ENCODE measurements at places on chromosomes 2 and 18.

DNA sequence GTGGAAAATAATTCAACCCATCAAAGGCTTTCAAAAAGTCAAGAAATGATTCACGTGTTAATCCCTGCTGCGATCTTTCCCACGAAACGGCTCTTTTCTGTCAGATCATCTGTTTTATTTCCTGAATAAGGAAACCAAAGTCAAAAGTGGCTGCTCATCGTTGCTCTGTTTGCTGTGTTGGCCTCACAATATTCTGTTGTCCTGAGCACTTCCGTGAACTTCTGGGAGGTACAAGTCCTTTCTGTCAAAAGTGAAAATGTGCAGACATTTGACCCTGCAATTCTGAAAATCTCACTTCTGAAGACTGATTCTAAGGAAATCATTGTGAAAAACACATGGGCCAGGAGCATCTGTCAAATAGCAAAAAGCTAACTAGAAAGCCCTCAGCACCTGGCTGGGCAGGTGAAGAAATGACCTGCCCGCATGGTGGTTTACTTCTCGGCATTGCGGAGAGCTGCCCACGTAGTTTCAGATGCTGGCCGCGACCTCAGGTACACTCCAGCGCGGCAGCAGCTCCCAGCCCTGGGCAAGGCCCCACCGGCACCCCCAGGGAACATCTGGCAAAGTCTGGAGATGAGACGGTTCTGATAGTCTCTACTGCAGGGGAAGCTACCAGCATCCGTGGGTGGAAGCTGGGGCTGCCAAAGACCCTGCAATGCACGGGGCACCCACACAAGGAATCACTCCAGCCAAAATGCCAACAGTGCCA is 31.9 kb upstream of the GPC1 start:
- DNase-seq = no peak

DNA sequence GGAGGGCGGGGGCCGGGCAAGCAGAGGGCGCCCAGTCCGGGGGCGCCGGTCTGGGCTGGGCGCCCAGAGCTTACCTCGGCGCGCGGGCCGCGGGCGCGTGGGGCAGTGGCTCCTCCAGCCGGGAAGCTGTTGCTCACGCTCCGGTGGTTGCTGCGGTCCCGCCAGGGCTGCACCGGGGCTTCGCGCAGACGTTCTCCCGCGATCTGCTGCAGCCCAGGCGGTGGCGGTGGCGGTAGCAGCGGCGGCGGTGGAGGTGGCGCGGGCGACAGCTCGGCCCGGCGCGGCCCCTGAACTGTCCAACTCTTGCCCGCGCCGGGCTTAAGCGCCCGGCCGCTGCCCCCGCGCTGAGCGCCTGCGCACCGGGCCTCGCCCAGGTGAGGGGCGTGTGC is 391 bp downstream of the ZNF385B start:
- no peak for DNase-seq

GRCh38 chr2:210477496-210477895 is 937 bp upstream of the LANCL1 start:
- DNase-seq = no peak

DNA sequence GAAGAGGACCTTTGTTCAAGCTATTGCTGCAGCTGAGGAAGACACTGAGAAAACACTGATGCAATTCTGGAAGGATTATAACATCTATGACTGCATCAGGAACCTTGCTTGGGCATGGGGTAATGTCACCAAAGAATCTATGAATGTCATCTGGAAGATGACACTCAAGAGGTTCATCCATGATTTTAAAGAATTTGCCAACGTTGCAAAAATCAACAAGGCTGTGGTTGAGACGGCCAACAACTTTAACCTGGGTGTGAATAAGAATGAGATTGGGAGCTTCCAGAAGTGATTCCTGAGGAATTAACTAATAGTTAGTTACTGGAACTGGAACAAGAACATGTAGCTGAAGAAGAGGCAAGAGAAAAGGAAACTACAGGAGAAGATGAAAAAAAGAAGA is 126.4 kb upstream of the SP5 start:
- no peak for DNase-seq

GRCh38 chr2:3913166-3913565 is 209.8 kb downstream of the DCDC2C start:
- no peak for DNase-seq

DNA sequence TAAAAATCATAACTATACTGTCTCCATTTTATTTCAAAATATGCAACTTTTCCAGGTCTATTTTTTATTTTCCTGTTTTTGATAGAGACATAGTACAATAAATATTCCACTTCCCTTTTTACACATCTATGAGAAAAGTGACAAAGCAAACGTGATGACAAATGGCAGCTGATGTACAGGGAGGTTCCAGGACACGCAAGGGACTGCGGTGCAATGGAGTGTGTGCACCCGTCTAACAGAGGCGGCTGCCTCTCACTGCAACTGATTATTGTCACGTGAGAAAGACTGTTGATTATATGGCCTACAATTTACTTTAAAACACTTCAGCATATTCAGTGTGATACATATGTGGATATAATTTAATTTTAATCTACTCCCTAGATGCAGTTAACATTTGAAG is 142.6 kb downstream of the LRRC30 start:
- no peak for DNase-seq

- no peak for DNase-seq
Observed at GRCh38 chr2:201618744-201619662, 24.3 kb downstream of the TMEM237 start.

DNA sequence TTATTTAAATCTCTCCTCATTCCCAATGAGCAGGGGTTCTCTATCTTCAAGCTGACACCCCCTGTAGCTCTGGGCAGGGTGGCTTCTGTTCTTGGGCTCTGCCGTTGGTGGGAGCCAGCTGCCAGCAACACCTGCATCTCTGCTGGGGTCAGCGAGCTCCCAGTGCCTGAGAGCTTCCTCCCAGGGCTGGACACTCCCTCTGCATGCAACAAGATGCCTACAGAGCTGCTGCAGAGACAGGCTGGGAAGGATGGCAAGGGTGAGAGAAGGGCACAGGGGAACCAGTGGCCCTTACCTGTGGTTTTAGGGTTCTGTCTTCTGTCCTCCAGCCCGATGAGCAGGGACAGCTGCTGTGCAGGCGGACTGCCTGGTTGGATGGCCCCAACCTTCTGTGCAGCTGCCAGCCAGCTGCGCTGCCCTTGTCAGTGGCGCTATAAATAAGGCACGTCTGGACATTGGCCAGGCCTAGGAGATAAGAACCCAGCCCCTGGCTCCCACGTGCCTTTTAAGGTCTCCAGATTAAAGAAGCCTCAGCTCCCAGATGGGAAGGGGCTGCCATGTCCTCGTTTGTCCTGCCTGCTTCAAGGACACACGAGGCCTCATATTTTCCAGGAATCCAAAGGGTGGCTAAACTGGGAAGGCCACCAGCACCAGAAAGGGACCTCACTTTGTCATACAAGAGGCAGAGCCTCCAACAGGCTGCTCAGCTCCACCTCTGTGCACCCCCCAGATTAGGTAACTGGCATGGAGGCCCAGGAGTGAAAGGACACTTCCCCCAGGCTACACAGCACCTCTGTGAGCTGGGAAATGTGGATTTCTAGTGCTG is 39.5 kb upstream of the FHL2 start:
- DNase-seq = no peak

DNA sequence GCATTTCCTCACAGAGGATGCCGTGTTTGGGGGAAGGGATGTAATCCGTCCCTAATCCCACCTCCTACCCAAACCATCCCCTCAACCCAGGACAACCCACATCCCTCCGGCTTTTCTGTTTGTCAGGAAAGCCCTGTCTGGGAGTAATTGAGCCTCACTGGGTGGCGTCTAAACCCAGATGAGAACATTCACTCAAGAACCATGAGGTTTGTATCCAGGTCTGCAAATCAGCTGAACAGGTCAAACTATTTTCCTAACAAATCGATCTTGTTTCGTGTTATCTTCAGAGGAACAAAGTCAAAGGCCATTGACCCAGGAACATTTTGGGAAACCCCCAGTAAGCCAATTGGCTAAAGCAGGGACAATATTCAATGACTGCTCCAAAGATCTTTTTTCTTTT is 25.7 kb downstream of the CYP27C1 start:
- no peak for DNase-seq

DNA sequence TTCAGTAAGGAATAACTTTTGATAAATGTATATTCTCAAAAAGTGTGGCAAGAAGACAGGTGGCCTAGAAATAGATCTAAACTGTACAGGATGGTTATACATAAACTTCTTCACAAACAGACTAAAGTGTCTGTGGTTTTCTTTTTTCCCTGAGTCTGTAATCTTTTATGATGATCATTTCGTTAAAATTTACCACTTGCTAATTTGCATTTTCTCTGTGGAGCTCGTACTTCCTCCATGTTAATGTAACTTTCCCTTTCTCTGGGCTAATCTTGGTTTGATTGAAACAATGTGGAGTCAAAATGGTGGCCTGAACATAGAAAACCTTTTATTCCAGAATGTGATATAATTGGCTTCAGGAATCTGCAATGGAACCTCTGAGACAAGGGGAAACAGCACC is 166.2 kb downstream of the FTCDNL1 start:
- DNase-seq = no peak

DNA sequence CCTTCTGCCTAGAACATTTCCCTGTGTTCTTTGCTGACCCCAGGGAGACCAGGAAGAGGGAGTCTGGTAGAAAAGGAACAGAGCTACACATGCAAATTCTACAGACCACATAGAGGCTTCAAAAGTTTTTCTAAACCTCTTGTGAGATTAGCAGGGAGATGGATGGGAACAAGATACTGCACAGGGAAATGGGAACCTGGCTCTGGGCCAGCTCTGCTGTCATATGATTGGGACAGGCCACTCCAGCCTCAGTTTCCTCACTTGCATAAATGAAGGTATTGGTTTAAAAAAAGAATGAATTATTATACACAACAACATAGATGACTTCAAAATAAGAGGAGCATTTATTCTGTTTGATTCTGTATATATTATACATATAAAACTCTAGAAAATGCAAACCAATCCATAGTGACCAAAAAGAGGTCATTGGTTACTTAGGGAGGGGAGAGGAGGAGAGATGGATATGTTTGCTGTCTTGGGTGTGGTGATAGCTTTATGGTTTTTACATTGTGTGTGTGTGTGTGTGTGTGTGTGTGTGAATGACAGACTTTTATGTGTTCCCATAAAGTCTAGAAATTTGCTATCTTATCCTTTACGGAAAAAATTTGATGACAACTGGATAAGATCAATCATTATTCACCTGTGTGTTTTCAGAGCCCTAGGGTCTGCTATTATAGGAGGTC is 115.5 kb downstream of the MGAT5 start:
- DNase-seq = no peak

DNA sequence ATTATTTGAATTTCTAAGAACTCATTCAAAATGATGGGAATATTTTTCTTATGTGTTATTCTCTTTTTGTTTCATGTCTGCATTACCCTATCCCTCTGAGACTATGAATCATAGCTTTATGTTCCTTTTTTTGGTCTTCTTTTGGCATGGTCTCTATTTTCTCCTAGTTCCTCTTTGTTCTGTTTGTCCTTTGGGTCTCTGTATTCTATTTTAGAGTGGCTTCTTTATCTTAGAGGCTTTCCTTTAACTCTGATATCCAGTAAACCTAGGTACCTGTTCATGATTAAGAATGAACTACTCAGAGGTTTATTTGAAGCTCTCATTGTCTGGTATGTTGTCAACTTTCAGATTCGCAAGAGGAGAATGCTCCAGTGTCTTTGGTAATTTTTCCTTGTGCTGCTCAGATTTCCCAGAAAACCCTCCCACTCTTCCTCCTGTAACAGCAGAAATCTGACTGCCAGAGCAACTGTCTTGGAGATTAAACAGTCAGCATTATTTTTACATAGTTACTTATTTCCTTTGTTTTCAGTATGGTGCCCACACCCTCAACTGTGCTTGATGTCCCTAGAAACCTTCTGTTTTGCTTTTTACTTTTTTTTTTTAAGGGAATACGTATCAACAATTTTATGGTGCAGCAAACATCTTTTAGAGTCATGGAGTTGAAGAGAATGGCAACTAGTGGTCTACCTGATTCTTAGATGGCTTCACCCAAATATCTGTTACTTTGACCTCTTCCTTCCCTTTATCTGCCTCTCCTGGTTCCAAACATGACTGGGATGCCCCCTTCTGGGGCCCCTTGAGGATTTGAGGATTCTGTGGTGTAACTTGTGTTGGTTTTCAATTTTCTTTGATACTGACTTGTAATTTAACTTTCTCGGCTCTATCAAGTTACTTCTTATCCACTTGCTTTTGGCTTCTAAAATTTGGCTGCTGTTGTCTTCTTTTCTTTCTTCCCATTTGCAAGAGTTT is 92.0 kb downstream of the DPP10 start:
- DNase-seq = no peak

DNA sequence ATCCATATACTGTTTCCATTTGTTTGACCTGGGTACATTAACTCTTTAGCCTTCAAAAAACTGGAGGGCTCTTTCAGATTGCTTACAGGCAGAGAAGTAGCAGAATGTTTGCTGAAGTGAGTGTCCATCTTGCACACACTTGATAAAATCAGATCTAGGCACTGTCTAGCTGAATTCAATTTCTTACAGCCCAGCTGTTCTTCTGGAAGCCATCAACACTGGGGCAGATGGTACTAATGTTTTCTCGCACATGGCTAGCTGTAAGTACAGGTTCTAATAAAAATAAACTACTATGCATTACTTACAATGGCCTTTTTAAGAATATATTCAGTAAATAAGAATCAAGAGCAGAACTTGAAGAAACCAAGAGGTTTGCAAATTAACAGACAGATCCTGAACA is 175.9 kb downstream of the NBAS start:
- DNase-seq = no peak

DNA sequence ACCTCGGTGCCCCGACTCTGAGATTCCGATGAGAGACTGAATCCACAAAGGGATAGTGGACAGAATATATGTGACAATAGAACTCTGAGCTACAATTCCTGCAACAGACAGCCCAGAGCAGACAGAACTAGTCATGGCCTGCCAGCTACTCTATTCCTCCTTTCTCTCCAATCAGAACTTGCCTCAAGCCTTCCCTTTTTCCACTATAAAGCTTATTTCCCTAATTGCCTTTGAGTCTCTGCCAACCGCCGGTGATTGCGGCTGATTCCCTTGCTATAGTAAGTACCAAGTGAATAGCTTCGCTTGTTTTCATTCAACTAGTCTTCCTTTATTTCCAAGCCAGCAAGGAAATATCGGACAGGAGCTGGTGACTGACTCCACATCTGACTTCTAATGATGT is 96.8 kb downstream of the DSC3 start:
- DNase-seq = no peak
